ENCODE measurements at places on chromosomes 5 and 9. TPM values are rescaled to one million over a fixed set of nuclear protein-coding genes. Genes with fewer than 3 reads are reported as not detected.

The SNCB gene
- total RNA-seq: not detected

The PCDHA13 gene
- 0.16 TPM for total RNA-seq

The GLRA1 gene
- not detected for total RNA-seq

The LCN6 gene
- total RNA-seq: 7.3 TPM

The EXOC3 gene
- 55.2 TPM for total RNA-seq

The FUBP3 gene
- total RNA-seq: 27.5 TPM

The EGFLAM gene
- total RNA-seq: 0.72 TPM

The PCDHB2 gene
- 3.7 TPM for total RNA-seq

The CD72 gene
- total RNA-seq: 2.6 TPM

- no peak for DNase-seq
Measured at GRCh38 chr5:144236499-144236898, 65.8 kb downstream of the KCTD16 start.

- no peak for DNase-seq
Measured at GRCh38 chr5:34672196-34672595, 16.1 kb downstream of the RAI14 start.

- peak; percentile 33 for DNase-seq
Measured at GRCh38 chr5:35136386-35136785, 88.6 kb upstream of the AGXT2 start.

DNA sequence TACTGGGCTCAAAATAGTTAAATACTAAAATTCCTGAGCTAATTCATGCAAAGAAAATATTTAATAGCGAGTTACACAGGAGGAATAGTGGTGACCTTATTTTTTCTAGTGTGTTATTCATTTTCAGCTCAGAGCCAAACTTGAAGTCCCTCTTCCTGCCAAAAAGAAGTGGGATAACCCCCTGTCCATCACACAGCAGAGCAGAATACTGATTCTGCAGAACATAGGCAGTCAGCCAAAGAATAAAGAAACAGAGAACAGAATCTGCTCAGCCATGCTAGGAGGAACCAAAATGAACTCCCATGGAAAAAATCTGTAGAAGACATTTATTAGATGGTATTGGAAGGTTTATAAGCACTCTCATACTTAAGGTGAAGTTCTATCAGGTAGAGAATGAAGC is 49.4 kb upstream of the GRIN3A start:
- DNase-seq: no peak

DNA sequence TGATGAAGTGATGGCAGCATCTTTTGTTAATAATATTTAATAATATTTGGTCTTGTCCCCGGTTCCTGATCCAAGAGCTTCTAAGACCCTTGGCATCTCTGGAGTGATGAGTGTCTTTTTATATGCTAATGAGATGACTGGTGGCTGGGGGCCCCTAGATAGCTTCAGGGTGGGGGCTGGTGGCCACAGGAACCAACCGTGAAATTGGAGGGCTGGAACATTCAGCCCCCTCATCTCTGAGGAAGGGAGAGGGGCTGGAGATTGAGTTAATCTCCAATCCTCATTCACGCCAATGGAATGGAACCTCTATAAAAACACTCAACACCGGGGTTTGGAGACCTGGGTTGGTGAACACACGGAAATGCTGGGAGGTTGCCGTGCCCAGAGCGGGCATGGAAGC is 78.2 kb upstream of the RAPGEF1 start:
- no peak for DNase-seq

DNA sequence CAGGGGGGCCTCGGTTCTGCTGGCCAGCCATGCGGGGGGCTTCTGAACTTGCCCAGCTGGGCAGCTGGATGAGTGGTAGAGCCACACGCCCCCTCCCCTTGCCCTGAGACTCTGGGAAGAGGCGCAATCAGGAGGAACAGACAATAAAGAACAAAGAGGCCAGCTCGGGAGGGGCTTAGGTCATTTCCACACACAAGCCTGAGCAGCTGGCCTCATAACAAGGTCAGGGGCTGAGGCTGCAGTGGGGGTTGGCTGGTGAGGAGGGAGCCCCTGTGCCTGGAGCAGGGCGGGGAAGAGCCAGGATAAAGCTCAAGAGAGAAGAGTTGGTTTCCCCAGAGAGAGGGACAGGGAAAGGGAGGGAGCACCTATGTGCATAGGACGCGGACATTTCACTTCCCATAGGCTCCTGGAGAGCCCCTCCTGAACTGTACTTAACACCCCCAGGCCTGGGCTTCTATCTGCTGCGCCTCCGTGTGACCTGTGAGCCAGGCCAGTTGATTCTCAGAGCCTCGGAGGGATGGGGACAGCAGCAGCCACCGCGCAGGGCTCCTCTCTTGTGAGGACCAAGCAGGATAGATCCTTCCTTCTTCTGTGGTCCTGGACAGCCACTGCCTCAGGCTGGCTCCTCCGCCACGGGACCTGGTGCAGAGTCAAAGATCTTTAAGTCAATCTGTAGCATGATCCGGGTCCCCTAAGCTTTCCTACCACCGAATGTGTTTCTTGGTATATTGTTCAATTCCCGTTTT is 75.3 kb upstream of the GGTA1 start:
- DNase-seq: no peak

DNA sequence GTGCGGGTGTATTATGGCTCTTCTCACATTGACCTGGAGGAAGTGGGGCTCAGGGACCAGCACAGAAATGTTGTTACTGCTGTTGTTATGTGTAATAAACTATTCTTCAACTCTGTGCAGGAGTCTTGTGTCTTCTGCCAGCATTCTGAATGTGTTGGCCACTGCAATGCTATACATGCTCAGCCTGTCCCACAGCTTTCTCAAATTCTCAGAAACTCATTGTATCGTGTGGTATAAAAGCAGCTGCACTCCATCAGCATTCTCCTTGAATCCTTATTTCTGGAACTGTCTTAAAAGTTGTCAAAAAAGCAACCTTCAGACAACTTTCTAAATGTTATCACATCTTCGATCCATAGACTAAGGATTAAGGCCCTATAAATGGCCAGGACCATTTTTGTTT is 72.0 kb downstream of the ZNF474 start:
- DNase-seq: no peak
